NB4 (cell line): ENCODE measurements at places on chromosomes 11 and 22.

DNA sequence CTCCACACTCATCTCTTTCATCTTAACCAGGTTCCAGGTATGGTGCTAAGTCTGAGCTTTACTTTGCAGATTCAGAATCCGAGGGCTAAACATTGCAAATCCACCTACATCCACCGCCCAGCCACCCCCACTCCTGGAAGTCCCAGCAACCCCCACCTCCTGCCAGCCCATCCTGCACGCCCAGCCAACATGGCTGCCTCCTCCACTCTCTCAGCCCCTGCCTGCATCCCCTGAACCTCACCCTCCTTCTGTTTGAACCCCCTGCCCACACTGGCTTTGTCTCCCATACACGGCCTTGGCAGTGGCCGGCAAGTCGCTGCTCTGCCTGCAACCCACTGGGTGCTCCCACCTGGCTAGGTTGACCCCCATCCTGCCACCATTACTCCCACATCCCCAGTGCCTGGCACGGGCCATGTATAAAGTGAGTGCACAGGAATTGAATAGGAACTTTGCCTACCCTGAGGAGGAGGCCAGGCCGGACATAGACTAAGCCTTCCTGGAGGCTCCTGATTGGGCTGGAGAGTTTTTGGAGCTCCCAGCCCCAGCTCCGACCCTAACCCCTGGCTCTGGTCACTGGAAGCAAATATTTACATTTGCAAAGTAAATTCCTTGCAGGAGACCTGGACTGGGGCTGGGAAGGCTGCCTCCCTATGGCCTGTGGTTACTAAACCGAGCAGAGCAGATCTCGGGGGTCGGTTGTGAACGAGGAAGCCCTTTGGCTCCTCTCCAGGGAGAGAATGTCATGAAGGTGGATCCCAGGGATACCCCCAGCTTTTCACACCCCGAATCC lies 14.4 kb downstream of the EMID1 start:
- DNase-seq: no peak

- DNase-seq: no peak
These were observed 335.3 kb downstream of the MN1 start for GRCh38 chr22:27466229-27466628.

DNA sequence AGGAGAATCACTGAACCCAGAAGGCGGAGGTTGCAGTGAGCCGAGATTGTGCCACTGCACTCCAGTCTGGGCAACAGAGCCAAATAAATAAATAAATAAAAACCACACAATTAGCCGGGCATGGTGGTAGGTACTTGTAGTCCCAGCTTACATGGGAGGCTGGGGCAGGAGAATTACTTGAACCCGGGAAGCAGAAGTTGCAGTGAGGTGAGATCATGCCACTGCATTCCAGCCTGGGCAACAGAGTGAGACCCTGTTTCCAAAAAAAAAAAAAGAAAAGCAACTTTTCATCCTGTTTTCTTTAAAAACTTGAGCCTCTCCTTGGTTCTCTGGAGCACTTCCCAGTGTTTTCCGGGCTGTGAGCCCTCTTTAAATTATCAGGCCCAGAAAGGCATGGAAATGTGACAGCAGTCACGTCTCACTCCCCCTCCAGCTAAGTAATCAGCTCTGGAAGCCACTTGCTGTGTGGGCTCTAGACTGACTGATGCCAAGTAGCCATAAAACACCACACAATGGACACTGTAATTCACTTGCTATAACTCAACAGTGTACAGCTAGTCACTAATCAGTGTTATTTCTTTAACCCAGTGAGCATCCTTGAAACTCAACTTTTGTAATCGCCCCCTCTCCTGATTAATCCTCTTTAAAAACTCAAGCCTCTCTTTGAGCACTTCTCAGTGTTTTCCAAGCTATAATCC lies 13.0 kb upstream of the MCHR1 start:
- DNase-seq: no peak

GRCh38 chr11:72075109-72075508 lies 5.2 kb downstream of the NUMA1 start:
- peak; percentile 68 for DNase-seq

- no peak for DNase-seq
These were observed 24.2 kb downstream of the MFNG start for GRCh38 chr22:37461961-37462360.

- DNase-seq: peak; percentile 34
These were observed 52.8 kb downstream of the MN1 start for GRCh38 chr22:27748751-27749191.

DNA sequence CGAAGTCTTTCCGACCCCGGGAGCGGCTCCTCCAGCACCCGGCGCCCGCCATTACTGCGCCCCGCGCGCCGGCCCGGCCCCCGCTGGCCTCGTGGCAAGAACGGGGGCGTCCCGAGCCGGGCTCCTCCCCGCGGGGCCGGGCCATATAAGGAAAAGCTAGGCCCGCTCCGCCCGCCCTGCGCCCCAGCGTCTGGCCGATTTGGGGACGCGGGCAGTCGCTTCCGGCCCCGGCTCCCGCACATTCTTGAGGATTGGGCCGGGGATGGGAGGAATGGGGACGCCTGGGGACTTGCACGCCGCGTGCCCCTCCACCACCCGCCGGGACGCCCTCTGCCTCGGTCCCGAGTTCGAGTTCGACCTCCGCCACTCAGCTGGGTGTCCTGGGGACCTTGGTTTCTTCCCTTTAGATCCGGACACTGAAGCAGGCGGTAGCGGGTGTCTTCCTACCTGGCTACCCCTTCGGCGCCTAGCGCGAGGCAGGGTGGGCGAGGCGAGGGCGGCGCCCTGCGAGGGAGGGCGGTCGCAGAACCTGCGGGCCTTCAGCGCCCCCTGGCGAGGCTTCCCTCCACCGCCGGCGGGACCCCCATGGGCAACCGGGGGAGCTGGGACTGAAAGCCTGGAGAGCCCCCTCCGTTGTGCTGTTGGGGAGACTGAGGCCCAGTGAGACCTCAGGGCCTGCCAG lies 3.8 kb downstream of the SMTN start:
- peak; percentile 92 for DNase-seq

- DNase-seq: no peak
These were observed 93.5 kb downstream of the GRAMD1B start for GRCh38 chr11:123523539-123523938.

- DNase-seq: no peak
These were observed 101.2 kb downstream of the CEP164 start for GRCh38 chr11:117428856-117429229.

DNA sequence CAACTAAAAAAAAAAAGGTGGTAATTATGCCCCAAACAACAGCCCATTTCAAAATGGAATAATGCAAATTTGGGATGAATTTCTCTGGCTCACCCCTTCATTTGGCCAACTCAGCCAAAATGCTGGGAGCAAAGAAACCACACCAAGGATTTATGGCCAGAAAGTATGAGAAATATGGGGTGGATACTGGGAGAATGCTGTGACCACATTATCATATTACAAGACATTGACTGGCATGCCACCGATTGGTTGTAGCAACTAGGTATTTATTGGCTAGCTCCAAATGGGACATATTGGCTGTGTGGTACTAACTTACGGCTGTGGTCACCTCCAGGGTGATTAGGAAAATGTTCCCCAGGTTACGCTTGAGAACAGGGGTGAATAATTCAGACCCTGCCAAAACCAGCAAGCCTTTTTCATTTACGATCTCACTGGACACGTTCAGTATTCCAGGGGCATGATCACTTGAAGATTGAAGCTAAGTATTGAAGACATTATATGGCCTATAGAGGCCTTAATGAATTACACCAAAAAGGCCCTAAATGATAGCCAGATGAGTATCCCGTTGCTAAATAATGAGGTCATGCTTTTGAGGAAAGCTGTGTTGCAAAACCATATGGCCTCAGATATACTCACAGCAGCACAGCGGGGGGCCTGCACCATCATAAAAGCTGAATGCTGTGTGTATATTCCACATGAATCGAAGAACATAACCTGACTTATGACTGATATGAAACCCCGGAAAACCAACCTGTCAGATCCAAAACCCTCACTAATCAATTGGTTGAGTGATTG lies 3.8 kb upstream of the FDX1 start:
- peak; percentile 94 for DNase-seq

DNA sequence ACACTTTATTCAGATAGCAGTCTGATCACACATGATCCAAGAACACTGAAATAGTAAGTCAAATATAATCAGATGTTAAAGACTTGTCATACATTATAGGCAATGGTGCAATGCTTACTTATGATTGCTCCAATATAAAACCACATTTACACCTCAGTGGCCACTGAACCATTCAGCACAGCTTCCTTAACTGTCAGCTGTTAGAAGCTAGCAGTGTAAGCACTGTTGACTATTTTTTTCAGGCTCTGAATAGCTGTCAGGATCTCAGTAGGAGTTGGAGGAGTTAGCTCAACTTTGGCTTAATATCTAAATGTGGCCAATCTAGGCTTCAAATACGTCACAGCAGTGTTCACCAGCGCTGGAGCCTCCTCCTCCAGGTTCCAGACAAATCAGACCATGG lies 36.6 kb downstream of the METTL15 start:
- DNase-seq: peak; percentile 15

GRCh38 chr22:44342347-44342956 lies 29.7 kb upstream of the SHISAL1 start:
- no peak for DNase-seq

DNA sequence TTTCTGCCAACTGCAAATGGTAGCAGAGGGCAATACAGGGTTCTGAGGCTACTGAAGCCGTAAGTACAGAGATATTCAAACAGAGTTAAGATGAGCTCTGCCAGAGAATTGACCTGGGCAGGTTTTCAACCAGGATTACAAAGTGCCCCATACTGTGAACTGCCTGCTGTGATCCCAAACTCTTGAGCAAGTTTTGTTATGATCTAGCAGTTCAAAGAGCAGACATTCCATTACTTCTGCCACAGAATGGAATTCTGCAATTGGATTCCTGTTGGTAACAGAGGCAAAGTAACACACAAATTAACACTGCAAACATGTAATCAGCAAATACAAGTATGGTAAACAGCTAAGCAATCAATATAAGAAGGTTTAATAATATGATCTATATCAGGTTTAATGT lies 31.2 kb downstream of the ALG9 start:
- DNase-seq: no peak

- DNase-seq: no peak
These were observed 25.1 kb downstream of the ARL14EP start for GRCh38 chr11:30348035-30348434.

DNA sequence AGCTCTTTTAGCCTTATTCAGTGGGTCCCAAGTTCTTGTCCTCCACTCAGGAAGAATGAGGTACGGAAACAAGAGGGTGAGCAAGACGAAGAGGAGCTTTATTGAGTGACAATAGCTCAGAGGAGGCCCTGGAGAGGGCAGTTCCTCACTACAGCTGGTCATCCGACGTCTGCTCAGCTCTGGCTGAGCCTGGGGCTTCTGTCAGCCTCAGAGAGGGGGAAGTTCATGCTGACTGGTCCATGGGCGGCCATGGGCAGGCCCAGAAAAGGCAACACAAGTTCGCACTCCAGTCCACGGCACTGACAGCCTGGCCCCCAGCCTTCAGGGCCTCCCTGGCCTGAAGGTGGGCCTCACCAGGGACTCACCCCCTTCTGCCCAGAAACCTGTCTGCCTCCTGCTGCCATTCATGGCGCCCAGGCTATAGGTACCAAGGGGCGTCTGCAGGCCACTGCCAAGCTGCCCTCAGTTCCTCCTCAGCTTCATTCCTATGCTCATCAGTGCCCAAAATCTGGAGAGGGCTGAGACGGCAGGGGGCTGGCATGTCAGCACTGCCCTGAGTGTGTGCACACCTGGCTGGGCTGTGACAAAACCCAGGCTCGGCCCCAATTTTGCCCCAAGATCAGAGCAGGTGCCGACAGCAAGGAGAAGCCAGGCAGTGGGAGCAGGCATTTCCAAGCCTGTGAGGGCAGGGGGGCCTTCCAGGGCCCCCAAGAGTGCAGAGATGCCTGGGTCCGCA lies 21.7 kb upstream of the KIAA0930 start:
- DNase-seq: peak; percentile 53

- no peak for DNase-seq
These were observed 4.2 kb downstream of the LMO1 start for GRCh38 chr11:8259306-8259959.

DNA sequence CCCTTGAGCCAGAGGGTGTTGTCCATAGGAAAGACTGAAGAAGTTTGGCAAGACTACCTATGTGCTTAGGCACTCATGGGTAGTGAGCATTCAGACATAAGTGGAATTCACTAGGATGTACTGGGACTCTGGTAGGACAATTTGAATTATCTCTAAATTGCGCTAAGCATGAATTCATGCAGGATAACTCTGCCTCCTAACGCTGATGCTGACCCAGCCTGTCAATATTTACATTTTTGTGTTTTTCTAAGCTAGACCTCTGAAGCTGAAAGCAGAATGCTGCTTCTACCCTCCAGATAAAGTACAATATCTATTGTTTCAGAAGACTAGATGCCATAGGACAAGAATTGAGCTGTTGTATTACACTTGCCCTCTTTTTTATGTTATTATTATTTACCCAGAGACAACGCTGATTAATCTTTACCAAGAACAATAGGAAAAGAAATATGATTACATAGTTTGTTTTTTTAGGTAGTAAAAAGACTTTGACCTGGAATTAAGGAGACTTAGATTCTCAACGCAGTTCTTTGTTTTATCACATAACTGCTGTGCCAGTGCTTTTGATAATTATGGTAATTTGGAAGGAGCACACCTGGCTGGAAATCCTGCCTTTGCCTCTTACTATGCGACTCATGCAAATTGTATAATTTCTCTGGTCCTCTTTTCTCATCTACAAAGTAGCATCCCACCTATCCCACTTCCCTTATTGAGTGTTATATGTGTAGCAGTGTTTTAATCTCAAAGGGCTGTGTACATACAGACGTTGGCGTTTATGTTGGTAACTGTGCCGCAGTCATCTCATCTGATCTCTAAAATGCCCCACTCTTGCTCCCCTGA lies 21.2 kb upstream of the GRAMD1B start:
- no peak for DNase-seq

DNA sequence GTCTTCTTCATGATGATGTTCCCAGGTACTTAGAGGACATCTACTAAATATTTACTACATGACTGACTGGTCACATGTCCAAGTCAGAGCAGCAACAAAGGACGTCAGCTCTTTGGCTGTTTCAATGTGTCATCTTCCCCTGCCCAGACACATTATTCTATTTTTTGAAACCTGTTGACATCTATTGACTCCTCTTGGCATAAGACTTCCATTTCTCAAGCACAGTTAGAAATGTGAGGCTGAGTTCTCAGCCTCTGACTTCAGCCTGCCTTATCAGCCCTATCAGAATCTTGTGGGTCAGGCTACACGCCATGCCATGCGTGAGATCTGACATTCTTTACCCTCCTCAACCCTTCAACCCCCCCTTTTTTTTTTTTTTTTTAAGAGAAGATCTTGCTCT lies 63.8 kb downstream of the SC5D start:
- no peak for DNase-seq

DNA sequence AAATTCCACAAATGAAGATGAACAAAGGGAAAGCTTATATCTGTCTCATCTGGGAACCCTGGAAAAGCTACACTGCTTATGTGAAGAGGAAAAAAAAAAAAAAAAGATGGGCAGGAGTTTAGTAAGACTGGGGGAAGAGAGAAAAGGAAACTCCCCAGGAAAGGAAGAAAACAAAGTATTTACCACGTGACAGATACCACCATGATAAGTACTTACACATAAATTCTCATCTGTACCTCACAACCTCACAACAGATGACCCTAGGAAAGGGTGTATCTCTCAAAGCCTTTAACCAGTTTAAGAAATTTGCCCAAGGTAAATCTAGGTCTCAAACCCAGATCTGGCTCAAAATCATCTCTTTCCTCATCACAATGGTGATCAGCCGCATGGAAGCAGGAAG lies 77.1 kb downstream of the GAB2 start:
- no peak for DNase-seq
